ENCODE measurements at places on chromosomes 4 and X.

DNA sequence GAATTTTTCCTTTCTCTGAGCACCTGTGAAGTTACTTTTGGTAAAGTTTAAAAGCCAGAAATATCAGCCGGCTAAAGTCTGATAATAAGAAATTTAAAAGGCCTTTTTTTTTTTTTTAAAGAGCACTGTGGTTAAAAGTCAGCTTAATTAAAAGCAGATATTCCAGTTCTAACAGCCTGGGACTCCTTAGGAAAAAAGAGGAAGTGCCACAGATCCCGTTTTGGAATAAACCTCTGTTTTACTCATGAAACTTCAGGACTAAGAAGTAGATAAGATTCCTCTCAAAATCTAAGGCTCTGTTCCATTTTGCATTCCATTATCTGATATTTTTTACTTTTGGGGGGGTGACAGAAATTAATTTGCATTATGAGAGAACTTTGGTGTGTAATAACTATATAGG is 37.8 kb downstream of the ABCB7 start:
- DNase-seq = no peak

DNA sequence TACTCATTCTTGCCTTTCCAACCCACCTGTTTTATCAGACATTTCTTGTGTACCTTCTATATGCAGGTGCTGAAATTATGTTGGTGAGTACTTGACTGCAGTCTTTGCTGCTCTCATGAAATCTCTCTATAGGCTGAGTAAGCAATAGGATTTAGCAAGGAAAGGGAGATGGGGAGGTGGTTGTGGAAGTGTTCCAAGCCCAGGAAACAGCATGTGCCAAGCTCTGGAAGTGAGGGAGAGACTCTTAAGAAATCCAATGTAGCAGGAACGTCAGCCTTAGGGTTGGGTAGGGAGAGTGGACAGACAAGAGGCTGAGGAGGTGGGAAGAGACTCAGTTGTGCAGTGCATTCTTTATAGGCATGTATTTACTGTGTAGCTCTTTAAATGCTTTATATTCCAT is 5.6 kb downstream of the SEPTIN11 start:
- DNase-seq = peak; percentile 69

DNA sequence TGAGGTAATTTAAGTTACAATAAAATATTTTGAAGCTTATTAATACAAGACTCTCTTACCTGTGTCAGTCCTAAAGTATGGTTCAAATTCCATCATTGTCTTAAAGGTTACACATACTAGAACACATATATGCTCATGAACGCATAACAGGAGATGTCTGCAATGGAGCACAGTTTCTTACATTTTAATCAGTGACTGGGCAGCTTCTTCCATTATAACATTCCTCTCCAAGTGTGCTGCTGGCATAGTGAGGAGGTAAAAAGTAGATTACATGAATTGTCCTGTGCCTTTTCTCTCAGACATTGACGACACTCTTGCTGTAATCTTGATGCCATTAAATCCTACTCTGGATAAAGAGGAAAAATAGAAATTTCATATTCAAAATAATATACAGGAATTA is 40.8 kb upstream of the GRID2 start:
- DNase-seq = no peak

- no peak for DNase-seq
These were observed 8.9 kb downstream of the CPEB2 start for GRCh38 chr4:15011166-15011565.

DNA sequence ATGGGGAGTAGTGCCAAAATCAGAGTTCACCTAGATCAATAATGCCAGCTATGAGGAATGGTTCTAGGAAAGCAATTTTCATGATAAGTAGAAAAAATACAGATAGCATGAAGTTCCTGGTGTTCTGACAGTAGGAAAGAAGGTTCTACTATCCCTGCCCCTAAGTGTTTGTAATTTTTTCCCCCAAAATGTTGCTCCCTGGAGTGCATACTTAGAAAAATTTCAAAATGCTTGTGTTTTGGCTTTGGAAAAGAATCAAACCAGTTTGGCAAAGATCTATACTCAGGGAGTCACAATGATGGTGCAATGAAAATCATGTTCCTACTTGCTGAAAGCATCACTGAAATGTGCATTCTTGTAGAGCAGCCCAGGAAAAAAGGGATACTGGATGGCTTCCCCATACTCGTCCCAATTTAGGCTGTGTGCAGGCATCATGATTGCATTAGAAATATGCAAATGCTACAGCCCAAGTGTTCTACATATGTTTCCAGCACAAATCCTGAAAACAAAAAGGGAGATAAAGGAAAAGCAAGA is 74.7 kb downstream of the LPAR4 start:
- no peak for DNase-seq

- no peak for DNase-seq
These were observed 24.0 kb upstream of the SLC7A3 start for GRCh38 chrX:70954871-70955270.

DNA sequence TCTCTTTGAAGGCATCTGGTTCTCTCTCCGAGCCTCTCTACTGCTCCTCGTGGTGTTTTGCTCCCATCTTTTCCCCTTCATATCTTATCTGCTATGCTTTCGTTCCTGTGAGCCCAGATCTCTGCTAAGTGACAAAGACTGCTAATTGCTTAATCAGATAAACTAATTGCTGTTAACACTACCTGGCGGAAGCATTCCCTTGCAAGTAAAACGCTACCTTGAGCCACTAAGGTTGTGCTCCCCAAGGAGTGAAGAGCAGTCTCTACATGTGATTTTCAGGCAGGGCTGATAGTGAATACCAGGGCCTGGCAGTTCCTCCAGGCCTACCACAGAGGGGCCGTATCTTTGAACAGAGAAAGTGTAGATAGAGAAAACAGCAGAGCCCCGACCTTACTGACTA is 244.0 kb upstream of the GATB start:
- DNase-seq = no peak

DNA sequence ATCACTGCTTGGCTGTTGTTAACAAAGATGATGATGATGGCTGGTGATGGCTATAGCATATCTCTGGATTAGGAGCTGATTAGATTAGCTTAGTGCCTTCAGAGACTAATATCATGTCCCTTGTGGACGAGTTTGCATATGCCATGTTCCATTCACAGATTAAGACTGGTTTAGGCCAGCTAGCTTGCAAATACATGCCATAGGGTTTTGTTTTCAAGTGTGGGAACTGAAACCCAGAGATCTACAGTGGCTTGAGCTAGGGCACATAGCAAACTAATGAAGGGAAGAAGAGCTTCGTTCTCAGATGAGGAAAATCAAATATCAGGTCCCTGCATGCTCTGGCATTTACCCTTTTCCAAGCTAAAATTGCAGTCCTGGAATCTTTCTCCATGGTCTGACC is 492.3 kb downstream of the MAGEE1 start:
- DNase-seq = no peak

DNA sequence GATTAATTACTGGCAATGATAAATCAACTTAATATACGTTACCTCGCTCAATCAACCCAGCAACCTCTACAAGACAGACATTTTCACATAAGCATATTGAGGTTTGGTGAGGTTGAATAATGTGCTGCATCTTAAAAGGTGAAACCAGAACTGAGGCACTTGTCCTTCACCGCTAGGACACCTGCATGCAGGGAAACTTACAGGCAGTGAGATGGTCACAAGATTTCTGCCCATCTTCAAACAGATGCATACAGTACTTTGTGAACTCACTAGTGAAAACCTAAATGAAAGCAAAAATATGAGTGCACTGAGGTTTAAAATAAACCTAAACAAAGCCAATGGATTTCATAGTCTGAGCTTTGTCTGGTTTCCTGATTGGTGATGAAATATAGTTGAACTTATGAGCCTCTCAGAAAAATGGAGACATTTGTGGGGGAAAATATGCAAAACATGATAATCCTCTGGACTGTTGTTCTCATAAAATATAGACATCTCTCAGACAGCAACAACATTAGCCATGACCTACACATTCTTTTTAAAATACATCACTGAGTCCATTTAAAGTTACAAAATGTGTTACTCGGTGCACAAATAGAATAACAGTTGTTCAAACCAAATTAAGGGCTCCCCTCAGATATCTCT is 20.9 kb upstream of the PRSS12 start:
- DNase-seq = no peak

DNA sequence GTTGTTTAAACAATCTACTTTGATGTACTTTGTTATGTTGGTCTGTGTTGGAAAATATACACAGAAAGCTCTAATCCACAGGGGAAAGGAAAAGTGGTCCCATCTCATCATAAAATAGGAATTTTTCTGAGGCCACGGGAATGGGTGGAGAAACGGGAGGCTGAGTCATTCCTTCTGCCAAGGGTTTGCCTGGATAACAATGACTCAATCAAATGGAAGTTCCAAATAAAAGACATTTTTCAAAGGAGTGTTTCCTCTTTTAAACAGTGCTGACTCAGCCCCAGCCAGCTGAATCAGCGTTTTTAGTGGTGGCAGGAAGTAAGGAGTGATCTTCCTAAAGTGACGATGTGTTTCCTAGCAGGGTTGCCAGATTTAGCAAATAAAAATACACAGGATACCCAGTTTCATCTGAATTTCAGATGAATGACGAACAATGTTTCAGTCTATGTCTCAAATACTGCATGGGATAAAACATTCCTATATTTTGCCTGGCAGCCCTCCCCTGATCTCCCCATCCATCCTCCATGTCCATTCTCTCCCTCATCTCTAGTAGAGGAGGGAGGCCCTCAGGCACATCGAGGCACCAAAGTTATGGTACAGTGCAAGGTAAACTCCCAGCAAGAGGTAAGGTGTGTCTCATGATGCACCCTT is 345.4 kb upstream of the GATB start:
- DNase-seq = peak; percentile 81

DNA sequence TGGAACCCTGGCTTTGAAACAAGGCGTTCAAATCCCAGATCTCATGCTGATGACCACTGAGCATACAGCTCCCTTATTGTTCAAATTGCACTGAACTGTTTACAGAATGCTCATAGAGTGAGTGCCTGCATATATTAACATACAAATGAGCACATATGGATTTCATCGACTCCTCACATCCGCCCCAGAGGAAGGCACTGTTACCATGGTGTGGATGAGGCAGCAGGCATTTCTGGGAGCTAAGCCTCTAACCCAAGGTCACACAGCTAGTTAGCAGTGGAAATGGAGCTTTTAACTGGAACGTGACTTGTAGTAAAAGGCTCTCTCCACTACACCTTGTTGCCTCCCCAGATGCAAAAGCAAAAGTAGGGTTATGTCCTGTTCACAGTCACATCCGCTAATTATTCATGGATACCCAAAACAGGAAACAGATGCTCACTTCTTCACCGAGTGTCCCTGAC is 289.7 kb downstream of the STK32B start:
- DNase-seq = no peak

- DNase-seq = no peak
These were observed 47.6 kb upstream of the ADAD1 start for GRCh38 chr4:122331195-122331594.

DNA sequence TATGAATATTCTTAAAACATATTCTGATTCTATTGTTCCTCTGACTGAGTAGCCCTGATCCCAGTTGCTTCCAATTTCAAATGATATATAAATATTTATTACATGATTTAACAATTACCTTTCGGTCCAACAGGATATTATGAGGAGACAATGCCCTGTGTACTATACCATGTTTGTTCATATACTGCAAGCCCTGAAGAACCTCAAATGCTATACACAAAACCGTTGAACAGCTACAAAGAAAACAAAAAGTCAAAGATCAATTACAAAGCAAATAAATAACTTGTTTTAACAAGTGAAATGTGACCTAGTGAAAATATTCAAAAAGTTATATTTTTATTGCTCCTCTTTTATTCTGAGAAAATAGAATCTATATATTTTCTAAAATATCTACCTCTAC is 54.0 kb downstream of the TBCK start:
- DNase-seq = no peak

DNA sequence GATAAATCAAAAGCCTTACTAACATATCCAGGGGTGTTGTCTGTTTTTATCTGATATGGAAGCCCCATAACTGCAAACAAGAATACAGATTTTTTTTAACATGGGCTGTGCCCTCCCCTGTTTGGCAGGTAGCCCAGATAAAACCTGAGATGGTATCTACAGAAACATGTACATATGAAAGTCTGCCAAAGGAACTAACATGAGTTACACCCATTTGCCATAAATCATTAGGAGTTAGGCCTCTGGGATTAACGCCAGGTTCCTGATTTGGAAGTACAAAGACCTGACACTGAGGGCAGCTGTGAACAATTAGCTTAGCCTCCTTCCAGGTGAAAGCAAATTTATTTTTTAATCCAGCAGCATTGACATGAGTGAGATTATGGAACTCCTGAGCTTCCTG is 264.3 kb downstream of the TECRL start:
- no peak for DNase-seq

GRCh38 chr4:173591760-173592159 is 61.7 kb upstream of the HAND2 start:
- no peak for DNase-seq

DNA sequence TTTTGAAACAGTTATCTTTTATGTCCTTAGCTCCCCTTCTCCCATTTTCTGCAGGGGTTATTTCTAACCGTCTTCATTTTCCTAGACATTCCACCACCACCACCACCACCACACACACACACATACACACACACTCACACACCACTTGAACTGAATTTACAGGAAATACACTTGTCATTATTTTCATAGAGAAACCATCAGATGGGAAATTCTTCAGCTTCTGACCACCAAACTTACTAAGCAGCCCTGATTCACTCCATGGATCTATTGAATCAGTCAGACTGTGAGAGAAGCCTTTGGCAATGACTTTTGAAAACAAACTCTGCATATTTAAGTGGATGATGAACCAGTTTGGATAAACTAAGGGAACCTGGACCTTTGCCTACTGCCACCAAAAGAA is 210.1 kb upstream of the NHS start:
- no peak for DNase-seq

DNA sequence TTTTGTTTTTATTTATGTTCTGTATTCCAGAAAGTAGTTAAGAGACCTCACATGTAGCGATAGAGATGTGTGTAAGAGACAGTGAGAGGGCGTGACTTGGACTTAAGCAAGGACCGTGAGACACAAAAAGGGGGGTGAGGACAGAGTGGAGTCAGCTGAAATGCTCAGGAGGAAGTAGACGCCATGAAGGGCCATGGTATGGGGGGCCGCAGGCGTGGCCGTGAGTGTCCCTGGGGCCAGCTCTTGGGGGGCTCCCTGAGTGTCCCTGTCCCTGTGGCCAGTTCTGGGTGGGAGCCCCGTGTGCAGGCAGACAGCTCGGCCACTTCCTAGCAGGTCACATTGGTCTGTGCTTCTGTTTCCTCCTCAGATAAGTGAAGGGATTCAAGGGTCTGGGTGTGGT is 23.0 kb upstream of the MSANTD1 start:
- no peak for DNase-seq
